ENCODE measurements at places on chromosomes 16 and 17.

DNA sequence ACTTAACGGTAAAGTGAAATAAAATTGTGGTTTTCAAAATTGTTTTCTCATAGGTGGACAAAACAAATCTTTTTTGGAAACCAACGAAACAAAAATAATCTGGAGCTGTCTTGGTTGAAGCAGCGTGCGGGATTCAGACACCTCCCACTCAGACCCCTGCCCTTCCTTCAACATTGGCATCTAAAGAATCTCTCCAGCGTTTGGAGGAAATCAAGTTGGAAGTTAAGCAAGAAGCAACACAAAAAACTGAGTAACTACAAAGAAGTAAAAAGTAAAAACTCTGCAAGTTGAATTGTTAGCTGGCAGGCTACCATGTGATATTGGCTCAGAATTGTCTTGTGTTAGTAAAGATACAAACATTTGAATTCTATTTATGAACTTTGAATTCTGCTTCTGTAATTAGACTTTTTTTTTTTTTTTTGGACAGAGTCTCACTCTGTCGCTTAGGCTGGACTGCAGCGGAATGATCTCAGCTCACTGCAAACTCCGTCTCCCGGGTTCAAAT lies 361.0 kb upstream of the PMFBP1 start:
- DNase-seq: no peak

DNA sequence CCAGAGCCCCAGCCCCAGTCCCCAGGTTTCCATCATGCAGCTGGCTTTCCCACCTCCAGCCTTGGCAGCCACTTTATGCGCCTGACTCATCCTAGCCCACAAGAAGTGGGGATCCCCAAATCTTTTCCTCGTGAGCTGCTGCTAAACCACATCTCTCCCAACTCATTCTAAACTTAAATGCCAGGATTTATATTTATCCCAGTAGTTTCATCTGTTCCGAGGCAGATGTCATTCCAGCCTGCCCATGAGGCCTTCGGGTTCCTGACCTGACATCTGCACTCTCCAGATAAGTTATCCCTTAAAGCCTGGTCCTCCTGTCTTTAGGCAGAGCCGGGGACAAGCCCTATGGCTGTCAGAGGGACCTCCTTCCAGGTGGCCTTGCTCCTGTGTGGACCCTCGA lies 16.6 kb downstream of the PLXDC1 start:
- DNase-seq: no peak

GRCh38 chr17:17718251-17718650 lies 37.0 kb downstream of the RAI1 start:
- DNase-seq: no peak

GRCh38 chr17:38421871-38422827 lies 6.1 kb upstream of the ARHGAP23 start:
- no peak for DNase-seq

DNA sequence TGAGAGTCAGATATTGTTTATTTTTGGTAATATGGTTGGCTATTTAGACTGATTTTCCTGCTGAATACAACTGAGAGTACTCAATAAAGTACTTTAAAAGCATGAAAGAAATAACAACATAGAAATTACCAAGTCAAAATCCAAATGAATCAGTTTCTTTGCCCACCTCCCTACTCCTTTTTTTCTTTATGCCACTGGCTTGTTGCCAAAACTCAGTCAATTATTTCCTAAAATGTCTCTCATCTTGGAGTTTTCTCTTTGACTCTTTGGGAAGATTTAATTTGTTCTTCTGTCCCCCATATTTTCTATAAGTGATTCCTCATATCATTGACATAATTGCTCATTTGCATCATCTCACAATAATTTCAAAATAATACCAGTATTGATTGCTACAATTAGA lies 2.6 kb upstream of the OMG start:
- no peak for DNase-seq

- DNase-seq: no peak
Measured at GRCh38 chr17:44910231-44911106, 4.8 kb downstream of the GFAP start.

DNA sequence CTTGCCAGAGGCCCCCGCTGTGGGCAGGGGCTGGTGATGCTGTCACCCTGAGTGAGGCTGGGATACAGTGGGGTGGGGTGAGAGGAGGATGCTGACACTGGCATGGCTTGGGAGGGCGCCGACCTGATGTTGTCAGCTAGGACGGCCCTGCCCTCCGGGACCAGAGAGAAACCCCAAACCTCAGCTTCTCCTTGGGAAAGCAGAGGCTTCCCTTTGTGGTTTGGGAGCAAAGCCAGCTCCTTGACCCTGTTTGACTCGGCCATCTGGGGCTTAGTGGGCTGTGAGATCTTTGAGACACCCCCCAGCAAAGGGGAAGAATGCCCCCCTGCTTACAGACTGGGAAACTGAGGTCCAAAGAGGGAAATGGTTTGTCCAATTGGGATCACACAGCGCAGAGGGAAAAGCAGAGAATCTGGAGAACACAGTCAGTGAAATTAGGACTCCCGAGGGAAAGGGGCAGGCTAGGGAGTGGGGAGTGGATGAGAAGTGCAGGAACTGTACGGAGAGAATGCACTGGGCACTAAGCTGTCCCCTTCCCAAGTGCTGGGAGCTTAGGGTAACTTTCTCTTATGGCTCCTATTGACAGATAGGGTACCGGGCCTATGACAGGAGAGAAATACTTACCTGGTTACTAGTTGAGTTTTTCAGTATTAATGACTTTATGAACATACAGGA lies 40.7 kb upstream of the DLX4 start:
- DNase-seq: no peak

- no peak for DNase-seq
Measured at GRCh38 chr16:64910356-64910755, 211.5 kb downstream of the CDH11 start.

DNA sequence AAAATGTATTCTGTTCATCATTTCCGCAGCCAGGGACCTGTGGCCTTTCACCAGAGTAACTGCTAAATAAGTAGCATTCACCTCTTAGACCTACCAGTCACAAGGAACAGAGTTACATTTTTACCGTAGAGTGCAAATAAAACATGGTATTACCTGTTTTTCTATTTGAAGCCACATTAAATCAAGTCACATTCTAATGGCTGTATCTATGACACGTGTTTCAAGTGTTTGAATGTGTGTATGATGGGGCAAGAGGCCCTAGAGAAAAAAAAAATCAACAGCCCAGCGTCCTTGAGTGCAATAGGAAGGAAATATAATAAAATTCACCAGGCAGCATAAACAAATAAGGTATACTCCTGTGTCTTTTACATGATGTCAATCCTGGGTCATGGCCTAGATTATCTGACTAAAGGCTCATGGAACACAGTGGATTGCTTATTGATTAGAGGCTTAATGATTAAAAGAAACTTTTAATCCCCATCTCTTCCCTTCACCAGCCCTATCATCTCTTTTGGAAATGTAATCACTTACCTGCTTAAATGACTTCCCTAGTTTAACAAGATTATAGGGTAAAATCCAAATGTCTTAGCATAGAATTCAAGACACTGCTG lies 168.7 kb upstream of the CDH5 start:
- no peak for DNase-seq

GRCh38 chr17:40916366-40916765 lies 21.1 kb downstream of the KRT23 start:
- DNase-seq: no peak

GRCh38 chr17:64187093-64187895 lies 57.4 kb upstream of the ERN1 start:
- no peak for DNase-seq

All from CD4-positive, alpha-beta T cell treated with Interleukin-4 for 4 hours (primary cell).